Activated naive CD4-positive, alpha-beta T cell treated with anti-CD3 and anti-CD28 coated beads, Interleukin-2, amount 50 U/mL, for 72 hours (primary cell): ENCODE measurements at places on chromosomes 2 and 18. TPM values are rescaled to one million over a fixed set of nuclear protein-coding genes. Genes with fewer than 3 reads are reported as not detected.

DNA sequence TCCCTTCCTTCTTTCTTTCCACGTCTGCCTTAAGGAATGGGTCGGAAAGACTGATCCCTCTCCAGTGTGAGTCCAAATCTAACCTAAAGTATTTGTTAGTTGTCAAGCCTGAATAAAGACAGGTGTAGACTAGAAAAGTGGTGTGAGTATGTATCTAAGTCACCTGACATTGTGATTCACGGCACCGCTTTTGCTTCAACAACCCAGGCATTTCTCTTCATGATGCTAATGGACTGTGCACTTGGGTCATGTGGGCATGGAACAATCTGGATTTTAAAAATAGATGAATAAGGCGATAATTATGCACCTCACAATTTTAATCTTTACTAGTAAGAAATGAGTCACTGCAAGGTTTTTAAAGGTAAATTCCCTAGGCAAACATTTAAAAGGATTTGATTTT is 107.5 kb downstream of the LIPG start:
- DNase-seq: no peak

DNA sequence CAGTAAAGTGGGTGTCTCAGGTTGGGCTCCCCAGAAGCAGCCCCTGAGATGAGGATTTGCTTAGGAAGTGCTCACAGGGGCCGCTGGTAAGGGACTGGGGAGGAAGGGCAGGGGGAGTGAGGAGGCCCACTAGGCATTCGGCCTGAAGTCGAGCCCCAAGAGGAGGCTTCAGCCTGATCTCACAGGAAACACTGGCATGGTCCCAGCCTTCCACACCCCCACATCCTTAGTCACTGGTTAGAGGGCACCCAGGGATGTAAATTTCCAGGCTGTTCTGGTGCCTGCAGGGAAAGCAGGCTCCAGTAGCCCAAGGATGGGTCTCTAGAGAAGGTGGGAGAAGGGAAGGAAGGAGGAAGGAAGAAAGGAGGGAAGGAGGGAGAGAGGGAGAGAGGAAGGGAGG is 22.4 kb upstream of the KCNK3 start:
- no peak for DNase-seq

- DNase-seq: no peak
Measured at GRCh38 chr2:163713534-163714311, 22.1 kb downstream of the FIGN start.

- DNase-seq: no peak
Measured at GRCh38 chr2:157441072-157441454, 2.8 kb downstream of the CYTIP start.

DNA sequence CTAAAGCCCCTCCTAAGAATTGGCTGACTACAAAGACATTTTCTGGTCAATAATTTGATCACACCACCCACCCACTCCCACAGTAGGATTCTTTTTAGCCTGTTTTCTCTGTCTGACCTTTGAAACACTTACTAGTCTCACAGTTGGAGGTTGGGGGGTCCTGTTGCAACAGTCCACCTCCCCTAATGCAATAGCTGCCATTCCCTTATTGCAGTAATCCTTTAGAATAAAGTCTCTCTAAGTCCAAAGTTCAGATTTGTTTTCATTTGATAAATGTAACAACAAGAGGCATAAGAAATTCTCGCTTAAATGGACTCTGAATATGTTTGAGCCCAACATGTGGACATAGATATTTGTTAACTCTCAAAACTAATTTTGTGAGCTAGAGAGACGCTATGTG is 1326.8 kb upstream of the TMEFF2 start:
- no peak for DNase-seq

DNA sequence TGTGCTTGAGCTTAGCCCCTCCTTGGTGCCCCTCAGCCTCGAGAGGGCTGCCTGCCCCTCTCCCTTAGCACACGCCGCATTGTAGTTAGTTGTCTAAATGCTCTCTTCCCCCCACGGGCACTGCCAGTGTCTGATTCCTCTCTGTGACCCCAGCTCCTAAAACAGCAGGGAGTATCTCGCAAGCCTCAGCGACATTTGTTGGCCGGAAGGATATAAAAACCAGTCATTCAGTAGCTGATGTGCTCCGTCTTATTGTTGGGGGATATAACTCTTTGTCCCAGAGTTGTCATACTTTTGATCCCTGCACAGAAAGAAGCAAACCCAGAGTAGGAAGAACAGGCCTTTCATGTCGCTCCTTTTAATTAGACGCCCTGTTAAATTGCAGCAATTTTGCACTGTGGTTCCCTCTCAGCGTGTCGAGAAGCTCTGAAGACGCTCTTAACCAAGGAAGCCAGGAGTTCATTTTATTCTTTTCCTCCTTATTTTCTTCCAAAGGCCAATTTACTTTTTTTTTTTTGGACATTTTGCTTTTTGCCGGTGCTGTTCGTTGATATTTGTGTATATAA is 201.8 kb downstream of the KLHL29 start:
- DNase-seq: no peak

GRCh38 chr18:3649633-3650426 is 199.9 kb downstream of the TGIF1 start:
- DNase-seq: no peak

DNA sequence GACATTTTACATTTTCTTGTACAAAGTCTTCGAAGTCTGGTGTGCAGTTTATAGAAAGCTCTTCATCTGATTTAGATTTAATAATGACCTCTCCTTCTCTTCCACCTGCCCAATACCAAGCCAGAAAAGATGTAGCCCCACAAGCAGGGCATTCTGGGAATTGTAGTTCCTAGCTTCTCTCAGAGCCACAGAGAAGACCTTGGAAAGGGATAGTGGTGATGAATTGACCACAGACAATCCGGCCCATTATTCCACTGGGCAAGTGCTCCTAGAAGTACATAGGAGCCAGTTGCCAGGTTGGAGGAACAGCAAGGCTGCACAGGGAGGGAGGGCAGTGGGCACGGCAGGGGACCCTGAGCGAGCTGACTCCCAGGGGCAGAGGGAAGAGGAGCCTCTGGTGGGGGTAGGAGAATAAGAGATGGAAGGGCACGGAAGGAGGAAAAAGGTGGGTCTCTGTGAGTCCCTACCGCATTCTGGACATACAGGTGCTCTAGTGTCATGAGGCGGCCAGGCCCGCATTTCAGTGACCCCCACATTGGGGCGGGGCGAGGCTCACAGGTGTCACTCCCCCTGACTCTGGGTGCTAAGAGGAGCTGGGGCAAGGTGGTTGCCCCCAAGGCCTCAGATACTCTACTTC is 152.5 kb upstream of the HAAO start:
- no peak for DNase-seq

Gene PROKR1
- total RNA-seq: not detected

Gene CDH19
- total RNA-seq: not detected

DNA sequence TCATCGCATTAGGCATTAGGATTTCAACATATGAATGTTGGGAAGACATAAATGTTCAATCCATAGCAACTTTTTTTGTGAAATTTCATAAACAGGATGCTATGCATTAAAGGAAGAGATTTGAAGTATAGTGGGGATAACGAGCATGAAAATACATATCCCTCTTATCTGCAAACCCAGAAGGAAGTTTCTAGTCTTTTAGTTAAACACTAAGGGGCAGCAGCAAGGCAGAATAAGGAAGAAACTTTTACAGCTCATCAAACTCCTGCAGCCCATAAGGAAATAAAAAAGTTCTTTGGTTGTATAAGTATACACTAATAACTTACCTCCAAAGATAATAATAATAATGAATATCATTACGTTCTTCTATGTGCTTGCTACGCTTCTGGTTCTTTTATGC is 81.5 kb downstream of the CD226 start:
- DNase-seq: no peak

GRCh38 chr2:224908818-224909217 is 133.4 kb downstream of the DOCK10 start:
- no peak for DNase-seq

Gene GFPT1
- total RNA-seq: 57.7 TPM

DNA sequence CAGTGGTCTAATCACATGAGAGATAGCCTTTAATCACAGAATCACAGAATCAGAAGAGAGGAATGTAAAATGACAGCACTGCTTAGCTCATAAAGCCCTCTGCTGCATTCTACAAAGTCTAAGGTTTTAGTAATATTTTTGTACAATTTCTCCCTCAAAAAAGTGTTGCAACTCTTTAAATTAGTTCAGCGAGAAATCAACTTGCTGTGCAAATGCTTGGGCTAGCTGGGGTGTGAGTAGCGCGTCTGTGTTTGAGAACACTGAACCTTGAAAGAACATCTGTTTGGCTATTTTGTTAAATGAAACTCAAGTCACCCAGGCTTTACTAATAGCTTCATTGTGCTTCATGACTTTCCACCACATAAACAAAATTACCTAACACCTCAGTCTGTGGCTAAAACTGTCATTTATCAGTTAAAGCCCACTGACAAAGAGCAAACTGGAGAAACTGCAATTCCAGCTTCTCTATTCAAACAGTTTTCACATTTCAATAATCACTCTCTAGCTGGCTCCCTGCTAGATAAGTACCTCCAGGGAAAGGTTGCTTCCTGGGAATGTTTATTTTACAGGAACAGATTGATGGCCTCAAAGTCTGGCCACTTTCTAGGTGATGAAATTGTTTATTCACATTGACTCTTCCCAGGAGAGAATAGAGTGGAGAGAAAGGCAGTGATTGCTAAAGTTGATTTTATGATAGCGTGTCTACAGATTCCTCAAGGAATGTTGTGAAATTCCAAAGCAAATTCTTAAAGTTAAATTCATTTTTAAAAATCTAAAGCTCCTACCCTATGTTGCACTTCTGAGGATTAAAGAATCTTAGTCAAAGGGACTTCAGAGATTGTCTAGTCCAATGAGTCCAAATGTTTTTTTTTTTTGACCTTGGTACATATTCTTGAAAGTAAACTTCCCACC is 36.0 kb upstream of the STAT1 start:
- DNase-seq: no peak

Gene UGT1A10
- total RNA-seq: not detected

GRCh38 chr2:21317131-21317530 is 193.4 kb downstream of the TDRD15 start:
- DNase-seq: no peak

DNA sequence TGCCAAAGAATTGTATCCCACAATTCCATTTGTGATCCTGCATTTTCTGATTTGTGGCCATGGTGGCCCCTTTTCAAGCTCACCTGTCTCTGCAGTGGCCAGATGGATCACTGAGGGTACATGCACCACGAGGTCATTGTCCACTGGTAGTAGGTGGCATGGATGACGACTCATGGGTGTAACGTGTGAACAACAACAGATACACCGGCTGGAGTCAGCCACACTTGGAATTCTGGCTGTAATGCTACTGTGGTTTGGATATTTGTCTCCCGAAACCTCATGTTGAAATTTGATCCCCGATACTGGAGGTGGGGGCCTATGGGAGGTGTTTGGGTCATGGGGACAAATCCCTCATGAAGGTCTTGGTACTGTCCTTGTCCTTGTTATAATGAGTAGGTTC is 102.2 kb upstream of the TAF1B start:
- DNase-seq: no peak

Gene MAPRE3
- total RNA-seq: 4.2 TPM

- DNase-seq: no peak
Measured at GRCh38 chr2:235793163-235793752, 299.4 kb downstream of the AGAP1 start.

Gene GCKR
- total RNA-seq: not detected

Gene MOB1A
- total RNA-seq: 151 TPM

GRCh38 chr2:107278672-107279071 is 392.7 kb upstream of the ST6GAL2 start:
- no peak for DNase-seq

Gene C1QL2
- total RNA-seq: not detected

Gene STARD6
- not detected for total RNA-seq

Gene NFATC1
- total RNA-seq: 89.4 TPM

DNA sequence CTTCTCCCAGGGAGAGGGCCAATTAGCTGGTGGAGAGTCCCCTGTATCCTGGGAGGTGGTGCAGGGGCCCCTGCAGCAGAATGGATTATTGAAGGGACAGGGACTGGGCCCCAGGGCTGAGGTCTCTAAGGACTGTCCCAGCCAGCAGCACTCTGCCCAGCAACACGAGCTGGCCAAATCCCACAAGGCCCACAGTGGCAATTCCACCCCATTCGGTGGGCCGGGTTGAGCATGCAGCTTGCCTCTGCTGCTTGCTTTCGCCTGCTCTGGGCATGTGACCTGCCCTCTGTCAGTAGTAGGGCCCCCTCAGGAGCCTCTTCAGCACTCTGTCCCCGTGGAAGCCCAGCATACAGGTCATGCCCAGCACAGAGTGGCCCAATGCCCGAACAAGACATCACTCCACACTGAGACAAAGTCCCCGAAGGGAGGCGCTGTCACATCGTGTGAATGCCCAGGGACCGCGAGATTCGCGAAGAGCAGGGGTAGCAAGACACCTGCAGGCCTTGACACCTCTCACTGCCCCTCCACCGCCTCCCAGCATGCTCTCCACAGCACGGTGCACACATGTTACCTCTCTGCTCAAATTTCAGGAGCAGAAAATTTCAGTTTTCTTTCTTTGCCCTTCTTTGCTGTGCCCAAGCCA is 65.4 kb downstream of the CRACDL start:
- DNase-seq: no peak

GRCh38 chr18:10681581-10682367 is 155.9 kb downstream of the NAPG start:
- no peak for DNase-seq

GRCh38 chr18:49486134-49486533 is 900 bp downstream of the C18orf32 start:
- no peak for DNase-seq

Gene UGT1A4
- total RNA-seq: not detected

DNA sequence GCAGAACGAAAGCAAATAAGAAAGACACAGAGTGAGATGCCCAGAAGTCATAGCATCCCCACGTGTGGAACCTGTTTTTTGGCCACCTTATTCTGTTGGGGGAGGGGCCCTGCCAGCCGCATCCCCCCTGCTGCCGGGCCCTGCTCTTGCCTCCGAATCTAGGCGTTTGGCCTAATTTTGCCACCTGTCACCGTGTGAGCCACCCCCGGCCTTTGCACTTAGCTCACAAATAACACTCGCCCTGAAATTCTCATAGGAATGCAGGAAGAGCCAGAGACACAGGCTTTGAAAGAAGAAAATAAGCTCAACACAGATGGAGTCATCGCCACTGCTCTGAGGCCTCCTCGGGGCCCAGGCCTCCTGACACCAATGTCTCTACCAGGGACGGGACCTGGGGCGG is 522.6 kb upstream of the SALL3 start:
- no peak for DNase-seq

Gene GPR39
- total RNA-seq: not detected

- no peak for DNase-seq
Measured at GRCh38 chr2:72789241-72789640, 36.6 kb downstream of the EXOC6B start.

Gene UPP2
- total RNA-seq: not detected

Gene GAREM1
- total RNA-seq: not detected

GRCh38 chr2:102142829-102143449 is 393 bp downstream of the IL1R1 start:
- DNase-seq: no peak

Gene NR4A2
- total RNA-seq: 9.7 TPM

Gene GPN1
- 38.9 TPM for total RNA-seq

Gene TEKT4
- not detected for total RNA-seq

DNA sequence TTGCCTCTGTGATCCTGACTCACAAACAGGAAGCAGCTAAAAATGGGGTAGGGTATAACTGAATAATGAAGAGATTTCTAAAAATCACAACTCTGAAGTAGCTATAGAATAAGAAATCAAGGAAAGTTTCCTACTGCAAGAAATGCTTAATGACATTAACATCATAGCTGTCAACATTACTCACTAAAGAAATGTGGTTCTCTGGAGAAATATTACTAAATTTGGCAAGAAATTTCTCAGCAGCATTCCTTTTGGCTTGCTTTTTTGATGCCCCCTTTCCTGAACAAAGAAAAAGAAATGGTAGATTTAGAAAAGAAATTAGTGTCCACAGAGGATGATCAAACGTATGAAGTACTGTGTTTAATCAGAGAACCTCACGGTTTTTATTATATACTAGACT is 9.5 kb downstream of the PRKRA start:
- no peak for DNase-seq
